ENCODE measurements at places on chromosomes 4 and X.

DNA sequence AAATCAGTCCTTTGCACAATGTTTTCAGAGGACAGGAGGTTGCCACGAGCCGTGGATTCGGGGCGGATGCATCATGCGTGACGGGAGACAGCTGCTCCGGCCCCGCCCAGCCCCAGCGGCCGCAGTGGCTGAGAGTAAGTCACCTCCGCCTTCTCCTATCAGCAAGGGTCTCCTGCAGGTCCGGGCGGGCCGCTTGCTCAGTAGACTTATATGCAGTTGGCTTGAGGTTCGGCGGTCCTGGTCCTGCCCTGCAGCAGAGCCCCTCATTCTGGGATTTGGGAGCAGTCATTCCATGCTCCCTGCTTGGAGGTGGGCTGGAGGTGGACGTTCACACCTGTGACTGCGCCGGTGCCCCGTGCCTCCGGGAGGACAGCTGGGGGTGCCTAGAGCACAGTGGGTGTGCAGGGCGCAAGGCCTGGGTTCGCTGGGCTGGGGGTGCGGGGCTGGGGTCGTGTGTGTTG is 86.3 kb upstream of the ADRA2C start:
- no peak for DNase-seq

DNA sequence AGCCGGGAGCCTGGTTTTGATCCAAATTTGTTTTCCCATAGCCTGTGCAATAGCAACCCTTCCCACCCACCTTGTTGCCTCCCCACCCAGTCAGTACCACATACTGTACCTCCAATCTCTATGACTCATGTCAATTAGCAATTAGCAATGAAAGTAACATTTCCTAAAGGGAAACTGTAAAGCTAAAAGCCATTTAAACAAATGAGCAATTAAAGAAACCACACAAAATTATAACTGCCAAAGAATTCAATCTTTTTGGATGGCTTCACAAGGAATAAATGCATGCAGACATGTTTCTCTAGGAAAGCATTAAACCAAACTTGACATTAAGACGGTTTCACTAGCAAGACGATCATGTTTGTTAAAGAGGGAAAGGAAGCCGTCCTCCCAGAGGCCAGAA is 169.0 kb upstream of the MAP3K15 start:
- no peak for DNase-seq

GRCh38 chr4:153221783-153222706 is 17.8 kb downstream of the TRIM2 start:
- DNase-seq: peak; percentile 78

- DNase-seq: no peak
These were observed 463.1 kb downstream of the PCDH7 start for GRCh38 chr4:31183256-31183655.

- DNase-seq: no peak
These were observed 58.2 kb upstream of the TRIM2 start for GRCh38 chr4:153146031-153146430.

GRCh38 chrX:53018627-53019026 is 30.0 kb upstream of the GPR173 start:
- DNase-seq: peak; percentile 32

DNA sequence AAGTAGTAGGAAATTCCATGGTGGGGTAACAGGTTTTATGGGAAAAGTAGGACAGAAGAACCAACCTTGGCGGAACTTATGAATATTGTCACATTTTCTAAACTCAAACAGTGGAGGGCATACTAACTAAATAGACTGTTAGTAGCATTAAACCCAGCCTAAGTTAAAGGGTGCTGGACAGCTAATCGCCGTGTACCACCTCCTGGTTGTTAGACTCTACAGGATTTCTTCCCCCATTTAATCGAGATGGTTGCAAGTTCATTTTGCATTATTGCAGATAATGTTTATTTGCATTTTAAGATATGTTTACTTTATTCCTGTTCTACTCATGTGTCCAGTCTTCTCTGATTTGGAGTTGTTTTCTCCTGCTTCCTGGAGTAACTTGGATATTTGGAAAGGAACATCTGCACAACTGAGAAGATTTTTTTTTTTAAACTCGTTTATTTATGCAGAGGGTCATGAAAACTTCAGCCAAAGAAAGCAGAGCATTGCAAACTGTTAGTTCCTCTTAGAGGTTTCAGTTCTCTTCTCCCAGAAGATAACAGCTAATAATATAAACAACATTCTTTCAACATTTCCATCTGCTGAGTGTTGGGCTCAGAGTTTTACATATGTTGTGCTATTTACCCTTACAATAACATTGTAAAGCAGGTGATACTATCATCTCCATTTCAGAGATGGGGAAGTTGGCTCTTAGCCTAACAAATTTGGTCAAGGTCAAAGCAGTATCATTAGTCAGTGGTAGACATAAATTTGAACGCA is 51.5 kb upstream of the TBC1D9 start:
- no peak for DNase-seq

DNA sequence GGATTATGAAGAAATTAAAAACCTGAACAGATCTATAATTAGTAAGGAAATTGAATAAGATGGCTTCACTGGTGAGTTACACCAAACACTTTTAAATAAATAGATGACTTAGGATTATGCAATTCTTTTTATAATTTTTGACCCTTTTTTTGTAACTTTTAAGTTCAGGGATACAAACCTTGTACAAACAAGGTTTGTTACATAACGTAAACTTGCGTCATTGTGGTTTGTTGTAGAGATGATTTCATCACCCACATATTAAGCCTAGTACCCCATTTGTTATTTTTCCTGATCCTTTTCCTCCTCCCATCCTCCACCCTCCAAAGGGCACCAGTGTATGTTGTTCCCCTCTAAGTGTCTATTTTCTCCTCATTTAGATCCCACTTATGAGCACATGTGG is 75.7 kb downstream of the CPEB2 start:
- DNase-seq: no peak

DNA sequence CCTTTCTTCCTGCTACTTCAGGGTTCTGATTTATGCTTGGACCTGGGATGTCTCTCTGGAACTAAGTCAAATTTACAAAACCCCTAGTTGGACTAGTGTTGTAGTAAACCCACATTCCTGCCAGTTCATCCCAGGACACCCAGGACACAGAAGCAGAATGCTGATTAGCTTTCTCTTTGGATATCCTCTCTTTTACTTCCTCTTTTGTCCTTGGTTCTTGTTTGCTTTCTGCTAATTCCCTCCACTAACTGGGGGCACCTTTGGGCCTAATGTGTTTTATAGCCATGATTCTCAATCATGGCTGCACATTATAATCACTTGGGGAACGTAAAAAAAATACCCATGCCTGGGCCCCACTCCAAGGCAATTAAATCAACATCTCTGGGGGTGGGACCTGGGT is 42.5 kb downstream of the LANCL3 start:
- DNase-seq: no peak

DNA sequence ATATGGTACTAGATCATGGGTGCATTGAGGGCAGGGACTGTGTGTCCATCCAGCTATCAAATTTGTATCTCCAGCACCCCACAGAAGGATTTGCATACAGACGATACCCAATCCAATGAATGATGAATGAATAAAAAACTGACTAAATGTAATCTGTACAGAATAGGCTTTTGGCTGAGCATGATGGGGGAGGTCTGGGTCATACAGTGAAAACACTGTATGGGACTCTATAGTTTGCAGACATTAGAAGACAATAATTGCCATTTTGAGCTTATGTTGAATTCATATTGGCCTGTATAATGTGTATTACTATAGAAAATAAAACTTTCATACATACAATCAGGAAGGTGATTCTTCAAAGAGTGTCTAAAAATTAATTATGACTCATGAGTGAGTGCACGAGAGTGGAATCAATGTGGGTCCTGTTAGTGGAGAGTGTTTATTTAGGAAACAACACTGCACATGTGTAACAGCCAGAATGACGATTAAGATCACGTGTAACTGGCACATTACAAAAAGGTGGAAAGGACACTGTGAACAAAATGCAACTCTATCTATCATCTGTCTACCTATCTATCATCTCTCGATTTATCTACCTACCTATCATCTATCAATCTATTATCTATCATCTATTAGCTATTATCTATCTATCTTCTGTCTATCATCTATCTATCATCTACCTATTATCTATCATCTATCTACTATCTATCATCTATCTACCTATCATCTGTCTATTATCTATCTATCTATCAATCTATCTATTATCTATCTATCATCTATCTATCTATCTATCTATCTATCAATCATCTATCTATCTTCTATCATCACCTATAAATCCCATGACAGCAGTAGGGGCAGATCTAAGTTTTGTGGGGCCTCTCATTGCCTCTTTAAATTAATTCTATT is 201.3 kb downstream of the PTTG2 start:
- no peak for DNase-seq

GRCh38 chrX:153769158-153769864 is 5.3 kb downstream of the PLXNB3 start:
- DNase-seq: no peak

DNA sequence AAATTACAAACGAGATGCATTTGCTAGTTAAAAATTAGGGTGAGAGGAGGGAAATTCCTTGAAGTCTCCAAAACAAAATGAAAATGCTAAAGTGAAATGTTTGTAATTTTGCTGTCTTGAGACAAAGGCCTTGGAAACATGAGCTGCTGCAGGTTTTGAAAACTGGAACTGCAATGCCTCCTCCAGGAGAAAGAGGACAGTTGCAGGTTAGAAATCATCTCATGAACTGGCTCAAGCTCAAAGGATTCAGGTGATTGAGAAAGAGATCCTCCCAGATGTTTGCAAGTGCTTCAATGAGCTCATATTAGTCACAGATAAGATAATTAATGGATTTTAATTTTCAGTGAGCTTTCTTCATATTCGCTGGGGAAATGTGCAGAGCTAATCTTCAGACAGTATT is 32.4 kb downstream of the SMPX start:
- peak; percentile 57 for DNase-seq

DNA sequence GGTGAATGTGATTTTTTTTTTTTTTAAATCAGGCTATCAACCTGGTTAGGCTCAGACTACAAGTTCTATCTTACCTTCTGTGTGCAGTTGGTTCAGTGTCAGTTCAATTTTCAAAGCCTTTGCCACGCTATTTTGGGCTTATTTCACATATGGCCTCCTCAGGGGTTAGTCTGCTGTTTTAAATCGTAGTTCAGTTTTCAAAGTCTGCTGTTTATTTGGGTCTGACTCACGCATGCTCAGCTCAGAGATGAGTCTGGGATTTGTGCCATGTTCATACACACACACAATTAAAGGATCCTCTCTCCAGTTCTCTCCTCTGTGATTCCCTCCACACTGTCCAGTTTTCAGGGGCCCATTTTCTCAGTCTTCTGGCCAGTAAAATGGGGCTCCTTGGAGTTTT is 32.3 kb upstream of the ZFX start:
- DNase-seq: peak; percentile 88

DNA sequence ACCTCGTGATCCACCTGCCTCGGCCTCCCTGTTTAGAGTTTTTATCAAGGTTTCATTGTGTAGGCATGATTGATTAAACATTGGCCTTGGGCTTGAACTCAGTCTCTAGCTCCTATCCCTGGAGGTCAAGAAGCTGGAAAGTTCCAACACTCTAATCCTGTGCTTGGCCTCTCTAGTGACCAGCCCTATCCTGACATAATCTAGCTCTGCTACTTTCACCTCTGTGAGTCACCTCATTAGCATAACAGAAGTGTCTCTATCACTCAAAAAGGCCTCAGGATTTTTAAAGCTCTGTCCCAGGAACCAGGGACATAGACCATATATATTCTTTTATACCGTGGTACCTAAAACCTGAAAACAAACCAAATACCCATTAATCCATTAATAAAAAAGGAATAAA is 377.5 kb downstream of the CENPC start:
- DNase-seq: no peak

- no peak for DNase-seq
These were observed 11.0 kb upstream of the MAP7D3 start for GRCh38 chrX:136262243-136262642.

DNA sequence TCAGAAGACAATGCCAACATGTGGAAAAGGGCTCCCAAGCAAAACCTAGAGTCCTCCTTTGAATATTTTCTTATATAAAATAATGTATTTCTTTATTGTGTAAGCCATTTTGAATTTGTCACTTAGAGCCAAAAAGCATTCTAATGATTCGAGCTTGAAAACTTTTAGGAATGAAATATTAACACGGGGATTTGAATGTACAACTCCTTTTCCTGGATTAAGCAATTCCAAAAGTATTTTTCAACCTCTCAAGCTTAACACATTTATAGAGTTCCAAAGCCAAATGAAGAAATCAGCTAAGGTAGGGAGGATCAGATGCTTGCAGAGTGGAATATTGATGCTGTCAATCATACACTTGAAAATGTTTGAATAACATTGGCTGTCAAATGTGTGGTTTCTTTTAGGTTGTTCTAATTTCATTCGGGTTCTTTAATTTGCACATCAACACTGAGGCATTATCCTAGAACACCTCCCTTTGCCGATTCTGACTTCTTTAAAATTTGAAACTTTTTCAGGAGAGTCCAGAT is 67.2 kb upstream of the ETNPPL start:
- no peak for DNase-seq

- DNase-seq: no peak
These were observed 126.1 kb downstream of the GPC3 start for GRCh38 chrX:133859336-133859735.

- DNase-seq: no peak
These were observed 580.6 kb downstream of the EPHA5 start for GRCh38 chr4:65089666-65090065.

GRCh38 chr4:126825083-126825482 is 807.7 kb upstream of the INTU start:
- no peak for DNase-seq

DNA sequence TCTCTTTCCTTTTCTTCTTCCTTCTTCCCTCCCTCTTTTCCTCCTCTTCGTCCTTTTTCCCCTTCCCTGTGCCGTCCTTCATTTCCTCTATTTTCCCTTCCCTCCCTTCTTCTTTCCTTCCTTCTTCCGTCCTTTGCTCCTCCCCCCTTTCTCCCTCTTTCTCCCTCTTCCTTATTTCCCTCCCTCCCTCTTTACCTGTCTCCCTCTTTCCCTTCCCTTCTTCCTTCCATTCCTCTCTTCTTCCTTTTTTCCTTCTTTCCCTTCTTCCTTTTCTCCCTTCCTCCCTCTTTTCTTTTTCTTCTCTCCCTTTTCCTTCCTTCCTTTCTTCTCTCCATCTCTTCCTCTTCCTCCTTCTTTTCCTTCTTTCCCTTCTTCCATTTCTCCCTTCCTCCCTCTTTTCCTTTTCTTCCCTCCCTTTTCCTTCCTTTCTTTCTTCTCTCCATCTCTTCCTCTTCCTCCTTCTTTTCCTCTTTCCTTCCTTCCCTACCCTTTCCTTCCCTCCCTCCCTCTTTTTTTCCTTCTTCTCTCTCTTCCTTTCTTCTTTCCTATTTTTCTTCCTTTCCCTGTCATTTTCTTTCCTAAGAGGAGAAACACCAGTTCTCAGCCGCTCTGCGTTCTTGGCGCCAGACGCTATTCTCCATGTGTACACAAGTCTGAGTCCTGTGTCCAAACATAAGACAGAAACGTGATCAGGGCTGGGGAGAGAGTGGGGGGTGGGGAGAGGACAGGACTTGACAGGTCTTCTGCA is 597.1 kb downstream of the MID1IP1 start:
- DNase-seq: no peak

- DNase-seq: no peak
These were observed 38.9 kb upstream of the RBPJ start for GRCh38 chr4:26281881-26282280.

DNA sequence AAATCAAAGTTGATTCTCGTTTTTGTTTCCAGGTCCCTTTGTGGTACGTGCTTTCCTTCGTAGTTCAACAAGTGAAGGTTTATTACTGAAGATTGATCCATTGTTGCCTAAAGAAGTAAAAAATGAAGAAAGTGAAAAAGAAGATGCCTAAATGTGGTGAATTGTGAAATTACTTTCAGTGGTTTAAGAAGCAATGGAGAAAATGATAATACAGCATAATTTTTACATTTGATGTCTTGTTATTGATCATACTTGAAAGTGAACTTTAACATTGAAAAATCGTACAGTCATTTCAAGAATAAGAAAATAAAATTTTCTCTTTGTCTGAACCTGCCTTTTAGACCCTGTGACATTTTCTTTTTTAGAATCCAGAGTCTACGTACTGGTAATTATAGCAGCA is 89.8 kb downstream of the MRPL1 start:
- DNase-seq: no peak

All from cerebellar cortex (tissue), 1 donor.